ENCODE measurements at places on chromosomes 11 and 22.

DNA sequence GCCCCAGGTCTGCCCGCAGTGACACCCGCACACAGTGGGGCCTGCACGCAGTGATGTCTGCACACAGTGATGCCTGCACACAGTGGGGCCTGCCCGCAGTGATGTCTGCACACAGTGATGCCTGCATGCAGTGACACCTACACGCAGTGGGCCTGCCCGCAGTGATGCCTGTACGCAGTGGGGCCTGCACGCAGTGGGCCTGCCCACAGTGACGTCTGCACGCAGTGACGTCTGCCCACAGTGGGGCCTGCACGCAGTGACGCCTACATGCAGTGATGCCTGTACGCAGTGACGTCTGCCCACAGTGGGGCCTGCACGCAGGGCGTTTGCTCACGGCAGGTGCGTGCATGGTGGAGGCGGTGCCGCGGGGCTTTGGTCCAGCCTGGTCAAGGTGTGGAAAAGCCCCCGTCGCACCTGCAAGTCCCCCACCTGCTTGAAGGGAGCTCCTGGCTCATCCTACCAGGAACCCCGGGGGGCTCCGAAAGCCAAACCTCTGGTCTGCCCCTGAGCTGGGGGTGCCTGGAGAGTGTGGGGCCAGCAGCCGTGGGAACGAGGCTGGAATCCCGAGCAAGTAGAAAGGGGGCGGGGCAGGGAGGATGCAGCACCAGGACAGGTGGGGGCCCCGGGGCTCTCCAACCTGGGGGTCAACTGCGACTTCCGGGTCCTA lies 8.9 kb upstream of the SYT8 start:
- DNase-seq = no peak

- DNase-seq = no peak
These were observed 59.4 kb downstream of the PKNOX2 start for GRCh38 chr11:125223901-125224361.

GRCh38 chr11:93005239-93005638 lies 35.8 kb downstream of the MTNR1B start:
- DNase-seq = no peak

DNA sequence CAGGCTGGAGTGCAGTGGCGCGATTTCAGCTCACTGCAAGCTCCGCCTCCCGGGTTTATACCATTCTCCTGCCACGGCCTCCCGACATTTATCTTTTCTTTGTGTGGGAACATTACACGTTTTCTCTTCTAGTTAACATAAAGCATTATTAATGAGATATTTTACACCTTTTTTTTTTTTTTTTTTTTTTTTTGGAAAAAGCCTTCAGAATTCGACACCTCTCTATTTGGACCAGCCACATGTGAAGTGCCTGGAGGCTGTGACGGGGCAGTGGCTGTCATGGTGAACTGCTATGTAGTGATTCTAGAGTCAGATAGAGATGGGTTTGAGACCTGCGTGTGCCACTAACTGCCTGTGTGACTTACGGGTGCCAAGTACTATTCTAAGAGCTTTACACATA lies 64.3 kb downstream of the SMIM38 start:
- DNase-seq = no peak

DNA sequence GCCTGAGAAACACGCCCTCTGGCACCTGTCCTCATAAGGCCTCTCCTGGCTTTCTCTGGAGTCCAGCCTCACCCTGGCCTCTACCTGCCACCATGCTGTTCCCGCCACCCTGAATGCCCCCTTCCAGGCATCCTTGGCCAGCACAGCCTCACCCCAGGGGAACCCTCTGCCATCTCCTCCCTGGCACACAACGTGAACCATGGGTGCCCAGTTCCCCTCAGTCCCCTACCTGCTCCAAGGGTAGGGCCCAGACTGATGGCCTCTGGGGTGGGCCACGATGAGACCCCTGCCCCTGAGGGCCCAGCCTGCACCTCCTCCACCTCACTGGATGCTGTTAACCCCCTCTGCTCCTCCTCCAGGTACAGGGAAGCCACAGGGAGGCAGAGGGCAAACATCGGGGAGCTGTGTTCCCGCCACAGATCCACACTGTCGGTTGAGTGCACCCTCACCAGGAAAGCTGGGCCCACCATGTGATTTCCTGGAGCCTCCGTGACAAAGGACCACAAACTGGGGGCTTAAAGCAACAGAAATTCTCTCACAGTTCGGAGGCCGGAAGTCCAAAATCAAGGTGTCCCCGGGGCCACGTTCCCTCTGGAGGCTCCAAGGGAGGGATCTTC lies 169.6 kb downstream of the BRD1 start:
- no peak for DNase-seq

DNA sequence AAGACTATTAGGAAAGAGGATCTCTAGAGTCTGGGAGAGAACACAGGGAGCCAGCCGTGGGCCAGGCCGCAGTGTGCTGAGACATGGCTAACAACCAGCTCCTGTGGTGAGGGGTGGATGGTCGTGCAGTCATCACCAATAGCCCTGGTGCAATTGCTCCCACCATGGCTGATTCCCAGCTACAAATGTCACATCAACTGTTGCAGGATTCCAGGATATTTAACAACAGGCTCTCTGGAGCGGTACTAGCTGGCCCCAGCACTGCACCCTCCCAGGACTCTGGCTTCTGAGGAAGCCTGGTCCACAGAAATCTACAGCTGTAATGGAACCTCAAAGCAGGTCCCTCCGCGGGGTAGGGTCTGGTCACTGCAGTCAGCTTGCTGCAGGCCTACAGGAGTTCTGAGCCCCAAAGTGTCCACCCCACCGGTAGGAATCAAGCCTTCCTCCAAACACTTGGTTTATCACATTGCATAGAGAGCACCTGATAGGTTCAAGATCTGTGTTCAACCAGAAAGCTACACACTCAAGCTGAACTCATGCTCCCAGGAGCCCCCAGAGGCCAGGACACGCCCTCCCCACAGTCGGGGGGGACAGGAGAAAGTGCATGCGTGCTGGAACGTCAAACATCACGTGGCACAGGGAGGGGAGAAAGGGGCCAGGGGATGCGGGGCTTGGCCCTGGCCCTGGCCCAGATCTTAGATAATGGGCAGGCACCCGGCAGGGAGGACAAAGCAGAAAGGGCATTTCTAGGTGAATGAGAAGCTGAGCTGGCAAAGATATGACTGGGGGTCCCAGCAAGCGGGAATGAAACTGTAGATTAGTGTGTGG lies 609.0 kb downstream of the TBC1D22A start:
- no peak for DNase-seq
